ENCODE measurements at places on chromosomes 3 and 15.

DNA sequence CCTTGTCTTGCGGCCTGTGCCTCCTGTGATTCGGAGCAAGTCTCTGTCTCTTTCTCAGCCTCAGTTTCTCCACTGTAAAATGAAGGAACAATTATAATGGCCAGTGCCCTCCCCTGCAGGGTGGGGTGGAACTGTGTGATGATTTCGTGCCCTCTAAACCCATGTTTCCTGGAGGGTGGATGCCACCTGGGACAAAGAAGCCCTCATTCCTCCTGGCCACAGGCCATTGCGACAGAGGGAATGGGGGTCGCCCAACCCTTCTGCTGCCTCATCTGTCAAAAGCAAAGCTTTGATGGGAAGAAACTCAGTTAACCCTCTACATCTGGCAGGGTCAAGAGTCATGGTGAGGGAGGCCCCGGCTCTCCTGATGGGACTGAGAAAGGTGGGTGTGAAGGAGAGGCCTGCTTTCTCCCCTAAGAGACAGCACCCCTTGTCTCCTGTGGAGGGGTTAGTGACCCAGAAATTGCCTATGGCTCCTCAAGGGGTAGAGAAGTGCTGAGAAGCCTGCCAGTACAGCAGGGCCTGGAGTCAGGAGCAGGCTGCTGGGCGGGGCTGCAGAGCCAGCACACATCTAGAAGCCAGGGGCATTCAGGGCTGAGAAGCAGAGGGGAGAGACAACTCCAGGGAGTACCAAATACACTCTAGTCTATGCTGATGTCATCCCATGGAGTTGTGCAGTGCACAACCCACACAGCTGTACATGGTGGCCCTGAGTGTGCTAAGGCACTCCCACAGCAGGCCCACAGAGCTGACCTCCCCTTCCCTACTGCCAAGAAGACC is 61.0 kb downstream of the PLXNA1 start:
- no peak for DNase-seq

GRCh38 chr3:87468938-87469337 is 192.6 kb upstream of the POU1F1 start:
- no peak for DNase-seq

GRCh38 chr3:124032311-124032880 is 40.5 kb upstream of the ROPN1 start:
- DNase-seq: no peak

- no peak for DNase-seq
Measured at GRCh38 chr15:89899951-89900567, 6.3 kb upstream of the AP3S2 start.

DNA sequence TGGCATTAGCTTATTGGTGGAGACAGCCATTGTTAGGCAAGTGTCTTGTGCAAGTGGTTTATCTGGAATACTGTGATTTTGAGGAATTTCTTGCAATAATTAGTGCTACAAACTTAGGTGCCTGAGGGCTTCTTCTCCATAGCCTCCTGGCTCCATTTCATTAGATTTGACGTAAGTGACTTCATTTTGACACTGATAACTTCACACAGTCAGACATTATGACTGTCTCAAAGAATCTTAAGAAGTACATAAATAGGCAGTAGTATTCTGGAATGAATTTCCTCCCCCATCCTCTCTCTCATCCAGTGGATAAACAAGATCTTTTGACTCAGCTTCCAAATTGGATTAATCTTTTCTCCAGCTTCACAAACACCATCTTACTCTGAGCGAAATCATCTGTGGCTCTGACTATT is 19.0 kb downstream of the ARL14 start:
- DNase-seq: no peak

- no peak for DNase-seq
Measured at GRCh38 chr3:14564741-14565140, 24.6 kb upstream of the GRIP2 start.

DNA sequence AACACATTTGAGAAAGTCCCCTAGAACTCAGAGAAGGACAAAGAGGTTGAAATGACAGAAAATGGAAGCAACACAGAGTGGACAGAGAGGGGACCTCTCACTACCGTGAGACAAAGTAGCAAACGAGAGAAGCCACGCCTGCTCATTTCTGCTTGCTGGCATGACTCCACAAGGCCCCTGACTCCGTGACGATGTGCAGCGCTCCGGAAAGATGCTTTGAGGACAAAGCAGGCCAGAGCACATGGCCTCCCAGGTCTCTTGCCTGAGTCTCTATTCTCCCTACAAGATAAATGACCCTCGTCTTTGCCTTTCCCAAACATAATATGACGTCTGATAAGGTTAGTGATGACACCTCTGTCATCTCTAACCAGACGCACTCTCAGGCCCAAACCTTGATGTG is 63.8 kb upstream of the CTSH start:
- DNase-seq: no peak

- no peak for DNase-seq
Measured at GRCh38 chr15:92430069-92430440, 36.4 kb downstream of the ST8SIA2 start.

DNA sequence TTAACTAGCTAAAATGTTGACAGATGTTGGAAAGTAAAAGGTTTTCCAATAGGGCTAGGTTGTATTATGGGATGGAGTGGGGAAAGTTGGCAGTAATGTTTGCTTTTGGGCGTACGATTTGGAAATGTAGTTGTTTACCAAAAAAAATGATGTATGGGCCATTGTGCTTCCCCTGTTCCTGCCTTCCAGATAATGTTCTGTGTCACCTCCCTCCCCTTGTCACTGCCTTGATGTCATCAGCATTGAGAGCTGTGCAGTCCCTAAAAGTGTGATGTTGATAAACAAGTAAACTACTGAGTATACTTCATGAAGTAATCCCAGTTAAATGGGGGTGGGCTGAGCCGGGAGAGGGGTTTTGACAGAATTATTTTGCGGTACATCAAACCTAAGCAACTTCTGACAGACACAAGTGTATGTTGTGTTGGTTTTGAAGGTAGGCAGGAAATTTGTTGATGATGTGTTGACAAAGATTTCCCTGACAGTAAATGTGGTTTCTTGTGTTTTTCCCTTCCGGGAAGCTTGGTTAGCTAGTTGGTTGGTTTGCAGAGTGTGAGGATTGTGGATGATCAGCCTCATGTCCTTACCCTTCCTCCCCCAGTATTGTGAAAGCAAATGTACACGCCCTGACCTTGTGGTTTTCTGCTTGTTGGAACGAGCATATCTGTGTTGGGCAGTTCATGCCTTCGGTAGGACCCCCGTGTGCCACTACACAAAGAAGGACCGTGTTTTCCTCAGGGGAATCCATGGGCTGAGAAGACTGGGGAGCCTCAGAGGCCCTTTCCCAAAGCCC is 87.3 kb downstream of the PGPEP1L start:
- no peak for DNase-seq

DNA sequence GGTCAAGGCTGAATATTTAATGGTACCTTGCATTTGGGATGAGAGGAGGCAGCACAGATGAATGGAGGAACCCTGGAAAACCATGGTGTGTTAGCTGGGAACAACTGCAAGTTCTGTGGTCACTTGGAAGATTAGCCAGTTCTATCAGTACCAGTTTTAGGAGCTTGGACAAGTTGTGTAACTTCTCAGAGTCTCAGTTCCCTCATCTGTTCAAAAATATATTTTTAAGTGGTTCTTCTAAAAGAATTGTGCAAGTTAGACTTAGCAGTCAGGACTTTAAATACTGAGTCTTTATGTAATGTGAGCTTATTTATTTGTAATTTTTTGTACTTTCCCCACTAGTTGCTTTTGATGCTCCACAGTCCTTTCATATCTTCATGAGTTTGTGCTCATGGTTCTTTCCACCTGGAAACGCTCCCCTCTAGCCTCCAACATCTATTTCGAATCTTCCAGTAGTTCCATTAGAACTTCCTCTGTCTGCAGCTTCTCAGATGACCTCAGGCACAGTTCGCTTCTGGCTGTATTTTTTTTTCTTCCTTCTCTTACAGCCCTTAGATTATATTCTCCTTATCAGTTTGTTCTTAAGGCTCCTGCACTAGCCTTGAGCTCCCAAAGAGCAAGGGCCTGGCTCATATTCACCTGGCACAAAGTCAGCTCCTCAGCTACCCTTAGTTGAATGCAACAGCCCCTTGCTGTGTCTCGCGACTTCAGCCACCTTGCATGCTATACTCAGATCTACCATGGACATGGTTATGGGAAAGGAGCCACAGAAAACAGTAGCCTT is 27.1 kb downstream of the ITPR1 start:
- DNase-seq: no peak

GRCh38 chr15:40633178-40633577 is 39.1 kb downstream of the KNL1 start:
- no peak for DNase-seq

GRCh38 chr15:95259965-95260364 is 1028.6 kb downstream of the MCTP2 start:
- no peak for DNase-seq

- no peak for DNase-seq
Measured at GRCh38 chr15:29124581-29125381, 144.8 kb downstream of the NSMCE3 start.

DNA sequence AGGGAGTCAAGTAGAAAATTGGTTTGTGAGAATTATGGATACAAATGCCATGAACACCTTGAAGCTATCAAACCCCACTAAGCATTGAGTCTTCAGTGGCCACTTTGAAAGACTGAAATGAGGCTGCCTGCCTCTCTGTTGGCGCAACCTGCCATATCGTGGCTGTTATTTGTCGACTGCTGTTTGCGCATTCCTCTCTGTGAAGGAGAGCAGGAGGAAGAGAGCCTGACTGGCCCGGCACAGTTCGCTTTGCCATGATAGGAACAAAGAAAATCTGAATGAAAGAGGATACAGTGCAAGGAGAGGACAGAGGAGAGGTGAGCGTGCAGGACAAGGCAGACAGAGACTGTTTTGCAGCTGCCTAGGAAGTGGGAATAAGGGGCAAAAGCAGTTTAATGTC is 289.4 kb downstream of the RYR3 start:
- no peak for DNase-seq

GRCh38 chr3:155554777-155555451 is 190.0 kb downstream of the PLCH1 start:
- no peak for DNase-seq

DNA sequence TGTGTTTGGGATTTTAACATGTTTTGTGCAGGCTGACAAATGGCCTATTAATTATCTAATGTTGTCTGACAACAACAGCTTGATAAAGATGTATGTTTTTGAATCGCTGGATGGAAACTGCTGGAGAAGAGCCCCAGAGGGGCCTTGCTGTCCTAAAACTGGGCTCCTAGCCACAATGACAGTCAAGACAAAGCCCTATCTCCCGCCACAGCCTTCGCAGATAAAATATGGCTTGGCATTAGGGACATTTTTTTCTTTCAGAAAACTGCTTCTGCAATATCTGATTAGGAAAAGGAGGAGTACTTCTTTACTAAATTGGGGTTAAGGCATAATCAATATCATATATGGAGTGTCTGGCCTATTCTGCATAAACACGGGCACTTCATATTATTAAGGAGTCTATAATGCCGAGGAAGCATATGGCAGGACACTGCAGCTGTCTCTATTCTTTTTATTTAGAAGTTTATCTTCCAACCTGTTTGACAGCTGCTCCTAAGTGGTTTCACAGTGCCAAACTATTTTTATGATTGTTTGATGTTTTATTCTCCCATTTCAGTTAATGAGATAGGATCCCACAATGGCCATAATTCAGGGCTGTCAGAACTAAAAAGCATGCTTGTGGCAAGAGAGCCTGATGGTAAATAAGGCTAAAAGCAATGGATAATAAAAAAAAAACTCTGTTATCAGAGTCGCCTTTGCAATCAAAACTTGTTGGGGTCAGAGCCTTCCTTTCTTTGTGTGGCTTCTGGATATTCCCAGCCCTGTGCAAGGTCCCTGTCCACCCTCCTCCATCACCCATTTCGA is 210.1 kb downstream of the MECOM start:
- no peak for DNase-seq

- DNase-seq: no peak
Measured at GRCh38 chr3:183298701-183299153, 45.7 kb downstream of the B3GNT5 start.

DNA sequence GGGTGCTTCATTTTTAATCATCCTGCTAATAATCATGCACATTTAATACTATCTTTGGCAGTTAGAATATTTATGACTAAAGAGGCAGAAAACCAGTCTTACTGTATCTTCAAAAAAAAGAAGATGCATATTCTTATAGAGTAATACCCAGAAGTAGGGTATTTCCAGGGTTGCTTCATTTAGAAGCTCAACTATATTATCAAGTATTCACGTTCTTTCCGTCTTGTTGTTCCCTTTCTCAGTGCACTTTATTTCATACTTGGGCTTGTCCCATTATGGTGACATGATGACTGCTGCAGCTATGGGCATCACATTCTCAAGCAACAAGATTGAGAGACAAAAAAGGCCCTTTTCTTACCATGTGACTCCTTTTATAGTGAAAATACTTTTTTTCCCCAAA is 96.8 kb upstream of the ASB14 start:
- DNase-seq: no peak

DNA sequence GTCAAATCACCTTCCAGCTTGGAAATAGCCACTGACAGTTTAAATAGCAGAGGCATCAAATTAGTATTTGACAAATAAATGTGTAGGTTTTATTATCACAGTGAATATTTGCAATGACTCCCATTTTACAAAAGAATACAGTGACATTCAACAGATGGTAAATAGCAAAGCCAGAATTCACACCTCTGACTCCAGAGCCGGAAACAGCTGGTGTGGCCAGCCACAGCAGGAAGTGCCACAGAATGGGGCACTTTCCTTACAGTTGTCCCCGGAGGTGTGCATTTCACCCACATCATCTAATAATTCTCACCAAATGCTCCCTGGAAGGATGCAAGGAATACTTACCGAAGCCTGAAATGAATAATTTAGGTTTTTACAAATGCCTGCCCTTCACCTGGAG is 295.7 kb upstream of the WNT5A start:
- DNase-seq: no peak

GRCh38 chr3:129144786-129145185 is 16.1 kb downstream of the ISY1 start:
- no peak for DNase-seq

- DNase-seq: no peak
Measured at GRCh38 chr3:127823426-127823857, 1.1 kb upstream of the MGLL start.

DNA sequence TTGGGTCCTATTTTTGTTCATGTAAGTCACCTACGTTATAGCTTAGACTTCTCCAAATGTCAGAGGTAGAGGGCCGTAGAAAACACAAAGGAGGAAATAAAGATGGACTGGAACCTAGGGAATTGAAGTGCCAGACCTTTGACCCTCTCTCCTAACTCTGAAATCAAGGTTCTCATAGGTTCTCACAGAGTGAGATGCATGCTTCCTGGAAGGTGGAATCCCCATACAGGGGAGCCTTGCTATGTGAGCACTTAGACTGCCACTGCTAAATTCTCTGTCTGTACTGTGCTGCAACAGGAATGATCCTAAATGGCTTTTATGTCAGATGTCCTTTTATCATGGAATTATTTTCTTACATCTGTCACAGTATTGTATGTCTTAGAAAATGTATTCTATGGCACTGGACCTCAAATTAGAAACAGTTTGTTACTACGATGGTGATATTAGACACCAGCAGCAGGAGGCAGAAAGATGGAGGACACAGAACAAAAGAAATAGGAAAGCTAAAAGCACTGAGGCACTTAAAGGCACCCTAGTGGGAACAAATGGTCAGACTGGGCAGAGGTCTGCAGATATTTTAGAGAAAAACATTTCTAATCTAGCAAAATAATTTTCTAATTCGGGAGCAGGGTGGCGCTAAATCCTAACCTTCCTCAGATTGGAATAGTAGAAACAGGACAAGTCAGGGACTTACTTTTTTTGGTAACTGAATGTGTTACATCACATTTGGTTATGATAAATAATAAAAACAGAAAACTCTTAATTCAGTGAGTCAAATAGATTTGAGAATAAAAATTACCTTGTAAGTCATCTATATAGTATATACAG is 60.2 kb upstream of the CDAN1 start:
- DNase-seq: no peak

GRCh38 chr3:28244491-28244890 is 3.1 kb downstream of the CMC1 start:
- DNase-seq: no peak

GRCh38 chr3:25916321-25916720 is 126.4 kb downstream of the OXSM start:
- DNase-seq: no peak
